ENCODE measurements at places on chromosomes 7 and 10.
A peak's percentile ranks its signal among the peaks of the same experiment; 100 is the strongest.

DNA sequence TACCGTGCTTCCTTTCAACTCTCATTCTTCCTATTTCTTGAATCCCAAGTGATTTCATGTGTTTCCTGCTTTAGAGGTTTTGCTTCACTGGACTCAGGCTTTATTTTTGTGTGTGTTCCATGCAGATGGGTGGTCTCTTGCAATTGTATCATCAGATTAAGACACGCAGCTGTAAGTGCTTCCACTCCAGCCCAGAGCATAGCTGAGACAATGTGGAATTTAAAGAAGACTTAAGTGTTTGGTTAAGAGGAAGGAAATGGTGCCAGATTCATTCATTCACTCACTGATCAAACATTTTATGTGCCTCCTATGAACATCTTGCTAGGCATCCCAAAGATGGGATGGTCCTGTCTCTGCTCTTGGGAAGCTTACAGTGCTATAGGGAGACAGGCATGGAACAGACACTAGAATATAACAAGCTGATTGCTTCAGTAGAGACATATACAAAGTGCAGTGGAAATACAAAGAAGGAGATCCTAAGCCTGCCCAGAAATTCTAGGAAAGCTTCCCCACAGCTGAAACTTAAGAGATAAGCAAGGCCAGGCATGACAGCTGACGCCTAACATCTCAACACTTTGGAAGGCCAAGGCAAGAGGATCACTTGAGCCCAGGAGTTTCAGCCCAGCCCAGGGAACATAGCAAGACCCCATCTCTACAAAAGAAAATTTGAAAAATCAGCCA is 46.1 kb upstream of the LRRC17 start:
- DNase-seq = no peak

- peak; percentile 37 for DNase-seq
These were observed 2.2 kb downstream of the EMX2 start for GRCh38 chr10:117544711-117545140.

DNA sequence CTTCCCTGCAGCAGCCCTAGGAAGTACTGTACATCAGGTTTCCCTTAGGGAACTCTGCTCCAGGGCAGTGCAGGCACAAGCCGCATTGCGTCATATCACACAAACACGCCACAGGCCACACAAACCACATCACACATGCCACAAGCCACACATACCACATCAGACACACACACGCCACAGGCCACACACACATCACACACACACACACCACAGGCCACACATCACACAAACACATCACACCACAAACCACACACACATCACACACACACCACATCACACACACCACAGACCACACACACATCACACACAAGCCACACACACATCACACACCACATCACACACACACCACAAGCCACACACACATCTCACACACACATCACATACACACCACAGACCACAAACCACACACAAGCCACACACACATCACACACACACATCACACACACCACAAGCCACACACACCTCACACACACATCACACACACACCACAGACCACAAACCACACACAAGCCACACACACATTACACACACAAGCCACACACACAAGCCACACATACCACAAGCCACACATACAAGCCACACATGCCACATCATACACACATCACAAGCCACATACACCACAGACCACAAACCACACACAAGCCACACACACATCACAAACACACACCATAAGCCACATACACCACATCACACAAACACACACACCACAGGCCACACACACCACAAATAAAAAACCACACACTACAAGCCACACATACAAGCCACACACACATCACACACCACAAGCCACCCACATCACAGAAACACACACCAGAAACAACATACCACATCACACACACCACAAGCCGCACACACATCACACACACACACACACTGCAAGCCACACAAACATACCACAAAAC is 53.4 kb downstream of the TMEM209 start:
- no peak for DNase-seq

GRCh38 chr10:93436591-93437085 is 45.5 kb downstream of the MYOF start:
- peak; percentile 51 for DNase-seq

- DNase-seq = no peak
These were observed 42.3 kb upstream of the VDAC2 start for GRCh38 chr10:75168275-75168674.

- DNase-seq = no peak
These were observed 215.6 kb downstream of the TCF7L2 start for GRCh38 chr10:113165673-113166072.

DNA sequence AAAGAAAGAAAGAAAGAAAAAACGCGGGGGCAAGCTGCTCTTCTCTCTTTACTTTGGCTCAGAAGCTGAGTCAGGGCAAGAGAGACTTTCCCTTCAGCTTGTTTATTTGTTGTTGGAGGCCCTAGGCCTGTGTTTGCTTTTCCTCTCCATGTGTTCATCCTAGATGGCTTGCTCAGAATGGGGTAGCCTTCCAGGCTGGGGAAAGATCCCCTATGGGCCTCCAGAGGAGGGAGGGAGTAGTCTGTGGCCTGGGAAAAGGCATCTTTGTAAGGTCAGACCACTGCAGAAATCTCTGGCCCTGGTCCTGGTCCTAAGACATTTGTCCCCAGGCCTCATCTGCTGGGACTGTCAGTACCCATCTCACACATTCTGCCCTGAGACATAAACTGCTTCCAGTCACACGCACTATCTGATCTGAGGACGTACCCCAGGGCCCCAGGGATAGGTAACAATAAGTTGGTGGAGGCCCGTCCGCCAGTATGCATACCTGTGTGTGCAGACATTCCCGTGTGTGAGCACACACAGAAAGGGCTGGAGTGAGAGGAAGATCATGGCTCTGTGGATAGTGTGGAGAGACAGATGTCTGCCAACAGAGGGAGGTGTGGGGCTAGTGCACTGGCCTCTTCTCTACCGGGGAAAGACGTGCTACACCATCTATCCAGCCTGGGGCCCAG is 4.9 kb upstream of the SCD start:
- peak; percentile 82 for DNase-seq

DNA sequence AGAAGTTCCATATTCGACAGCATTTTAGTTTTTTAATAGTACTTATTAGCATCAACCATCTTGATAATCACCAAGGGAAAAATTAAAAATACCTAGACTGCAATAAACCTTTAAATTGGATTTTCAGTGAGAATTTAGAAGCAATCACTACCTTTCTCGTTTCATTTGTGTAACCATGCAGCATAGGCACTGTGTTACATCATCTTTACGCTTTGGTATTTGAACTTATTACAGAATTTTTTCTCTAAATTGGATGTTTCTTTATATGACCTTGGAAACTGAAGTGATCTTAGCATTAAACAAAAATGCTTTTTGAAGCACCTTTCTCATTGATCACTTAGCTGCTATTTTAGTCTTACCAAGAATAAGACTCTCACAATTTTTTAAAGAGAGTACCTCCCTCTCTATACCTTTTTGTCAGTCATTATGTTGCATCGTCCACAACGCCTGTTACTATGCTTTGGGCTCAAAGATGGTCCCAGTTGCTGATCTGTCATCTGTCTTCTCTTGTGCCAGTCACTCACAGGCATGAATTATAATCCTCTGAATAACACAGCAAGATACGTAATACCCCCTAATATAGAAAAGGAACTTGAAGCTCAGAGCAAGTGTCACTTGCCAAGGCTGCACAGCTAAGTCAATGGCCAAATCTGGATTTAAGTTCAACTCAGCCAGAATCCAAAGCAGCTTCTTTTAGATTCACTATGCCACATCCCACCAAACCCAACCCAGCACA is 19.6 kb upstream of the ASCC1 start:
- DNase-seq = no peak

GRCh38 chr10:106043863-106044262 is 1120.6 kb downstream of the SORCS1 start:
- DNase-seq = no peak

DNA sequence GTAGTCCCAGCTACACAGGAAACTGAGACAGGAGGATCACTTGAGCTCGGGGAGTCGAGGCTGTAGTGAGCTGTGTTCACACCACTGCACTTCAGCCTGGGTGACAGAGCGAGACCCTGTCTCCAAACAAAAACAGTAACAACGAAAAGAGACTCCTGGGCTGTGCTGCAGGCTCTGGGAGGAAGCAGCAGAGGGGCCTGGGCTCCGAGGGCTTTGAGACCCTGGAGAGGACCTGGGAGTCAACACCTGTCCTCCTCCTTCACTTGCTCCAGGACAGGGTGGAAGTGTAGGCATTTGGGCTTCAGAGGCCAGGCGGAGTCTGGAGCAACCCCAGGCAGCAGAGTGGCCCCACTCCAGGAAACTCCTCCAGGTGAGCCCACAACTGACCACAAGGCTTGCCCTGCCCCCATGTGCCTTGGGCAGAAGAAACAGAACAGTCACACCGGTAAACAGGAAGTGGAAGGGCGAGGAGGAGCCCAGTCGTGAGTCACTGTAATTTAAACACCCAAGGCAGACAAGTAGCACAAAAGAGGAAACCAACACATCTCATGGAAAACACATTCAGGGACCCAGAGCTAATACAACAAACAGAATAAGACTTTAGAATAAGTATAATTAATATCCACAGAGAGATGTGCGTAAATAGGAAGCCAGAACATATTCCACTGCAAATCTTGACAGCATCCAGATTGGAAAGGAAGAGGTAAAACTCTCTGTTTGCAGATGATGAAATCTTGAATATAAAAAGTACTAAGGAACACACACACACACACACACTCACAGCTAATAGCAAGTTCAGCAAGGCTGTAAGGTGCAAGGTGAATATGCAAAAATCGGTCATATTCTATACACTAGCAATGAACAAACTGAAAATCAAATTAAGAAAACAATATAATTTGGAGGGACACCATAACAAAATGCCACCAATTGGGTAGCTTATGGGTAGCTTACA is 20.5 kb upstream of the RASGEF1A start:
- peak; percentile 57 for DNase-seq

DNA sequence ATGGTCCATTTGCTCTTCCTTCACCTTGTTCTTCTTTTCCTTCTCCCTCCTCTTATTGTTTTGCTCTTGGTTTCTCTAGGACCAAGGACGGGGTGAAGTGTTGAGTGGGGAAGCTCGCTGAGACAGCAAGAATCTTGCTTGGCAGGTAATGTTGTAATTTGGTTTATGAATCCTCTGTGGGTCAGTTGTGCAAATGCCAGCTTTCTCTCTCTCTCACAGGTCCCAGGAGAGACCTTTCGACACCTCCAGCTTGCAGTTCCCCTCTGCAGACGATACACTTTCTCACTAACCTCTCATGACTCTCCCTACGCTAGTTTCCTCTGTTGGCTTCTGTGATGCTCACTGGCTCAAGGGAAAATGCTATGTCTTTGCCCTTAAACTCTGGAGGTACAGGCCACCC is 77.0 kb downstream of the FRMD4A start:
- no peak for DNase-seq

DNA sequence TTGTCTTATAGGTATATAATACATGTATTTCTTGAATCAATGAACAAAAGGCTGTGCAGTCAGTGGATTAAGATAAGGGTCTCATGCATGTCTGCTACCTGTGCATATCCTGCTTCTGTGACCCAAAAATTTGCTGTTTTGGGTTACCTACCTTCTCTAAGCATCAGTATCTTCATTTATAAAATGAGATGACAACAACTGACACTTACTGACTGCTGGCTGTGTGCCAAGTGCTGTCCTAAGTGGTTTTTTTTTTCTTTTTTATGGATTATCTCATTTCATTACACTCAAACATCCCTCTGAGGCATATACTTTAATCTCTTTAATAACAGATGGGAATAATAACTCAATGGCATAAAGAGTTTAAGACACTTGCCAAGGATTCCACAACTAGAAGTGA is 2.1 kb downstream of the PDK4 start:
- no peak for DNase-seq

GRCh38 chr10:119120413-119120867 is 16.5 kb downstream of the DENND10 start:
- DNase-seq = peak; percentile 85

DNA sequence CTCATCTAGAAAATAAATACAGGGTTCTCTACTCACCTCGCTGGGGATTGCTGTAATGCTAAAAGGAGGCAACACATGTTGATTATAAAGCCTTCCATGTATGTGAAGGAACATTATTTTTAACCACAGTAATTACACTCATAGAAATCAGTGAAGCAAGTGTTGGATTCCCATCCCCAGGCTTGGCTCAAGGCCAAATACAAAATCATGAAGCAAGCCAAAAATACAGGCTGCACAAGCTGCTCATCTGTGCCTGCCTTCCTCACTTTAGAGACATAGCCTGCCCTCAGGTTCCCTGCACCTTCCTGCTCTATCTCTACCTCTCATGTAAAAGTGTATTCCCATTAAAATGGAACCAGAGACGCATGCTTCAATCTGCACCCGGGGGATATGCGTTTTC is 1077.1 kb upstream of the C7orf33 start:
- no peak for DNase-seq

- peak; percentile 75 for DNase-seq
These were observed at the start of gene NT5C2 for GRCh38 chr10:103193107-103193819. NT5C2 (minus strand) TSS chr10:103193272; CDS start chr10:103174958, 18,314 bp downstream.

GRCh38 chr10:67280405-67280804 is 354.6 kb downstream of the LRRTM3 start:
- no peak for DNase-seq

DNA sequence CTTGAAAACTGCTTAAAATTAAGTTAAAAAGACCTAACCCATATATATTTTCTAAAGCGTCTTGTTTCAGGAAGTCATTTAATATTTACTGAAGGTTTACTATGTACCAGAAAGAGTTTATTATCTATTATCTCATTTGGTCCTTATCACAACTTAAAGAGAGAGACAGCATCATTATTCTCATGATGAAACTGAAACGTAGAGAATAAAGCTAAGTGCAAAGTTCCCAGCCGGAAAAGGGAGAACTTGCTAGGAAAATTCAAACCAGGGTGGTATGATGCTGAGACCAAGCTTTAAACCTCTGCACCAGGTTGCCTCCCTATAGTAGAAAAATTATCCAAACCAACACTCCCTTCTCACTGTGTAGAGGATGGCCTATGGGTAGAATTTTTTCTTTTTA is 207.7 kb upstream of the BMPER start:
- DNase-seq = peak; percentile 68

GRCh38 chr7:32957326-32958045 is at the start of gene FKBP9:
FKBP9 (plus strand) TSS chr7:32957440; CDS start chr7:32957574, 134 bp downstream.
- peak; percentile 95 for DNase-seq

DNA sequence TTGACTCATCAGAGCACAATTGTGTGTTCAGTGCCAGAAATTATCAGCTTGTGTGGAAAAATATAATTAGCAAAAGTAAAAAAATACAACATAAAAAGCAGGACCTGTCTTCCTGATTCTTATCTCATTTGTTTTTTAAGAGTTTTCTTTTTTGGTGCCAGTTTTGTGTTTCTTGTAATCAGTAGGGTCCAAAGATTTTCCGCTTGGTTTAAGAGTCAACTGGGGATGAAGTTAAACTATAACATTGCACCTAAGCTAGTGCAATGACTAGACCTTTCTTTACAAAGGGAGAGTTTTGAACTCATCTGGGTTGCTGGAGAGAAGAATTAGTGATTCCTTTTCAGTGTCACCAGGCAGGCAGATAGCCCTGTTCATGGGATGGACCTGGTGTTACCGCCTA is 113.4 kb downstream of the PLPP4 start:
- no peak for DNase-seq

All from small intestine (tissue), 16 donors.